Activated CD4-positive, alpha-beta T cell treated with anti-CD3 and anti-CD28 coated beads, Interleukin-2, Interleukin-6, amounts not matched to agents 100 ng/mL and 50 ng/mL, durations not matched to agents 16 hours and 8 hours (primary cell): ENCODE measurements at places on chromosomes 4 and X.

GRCh38 chr4:48645225-48645794 is 134.8 kb downstream of the FRYL start:
- DNase-seq: no peak

DNA sequence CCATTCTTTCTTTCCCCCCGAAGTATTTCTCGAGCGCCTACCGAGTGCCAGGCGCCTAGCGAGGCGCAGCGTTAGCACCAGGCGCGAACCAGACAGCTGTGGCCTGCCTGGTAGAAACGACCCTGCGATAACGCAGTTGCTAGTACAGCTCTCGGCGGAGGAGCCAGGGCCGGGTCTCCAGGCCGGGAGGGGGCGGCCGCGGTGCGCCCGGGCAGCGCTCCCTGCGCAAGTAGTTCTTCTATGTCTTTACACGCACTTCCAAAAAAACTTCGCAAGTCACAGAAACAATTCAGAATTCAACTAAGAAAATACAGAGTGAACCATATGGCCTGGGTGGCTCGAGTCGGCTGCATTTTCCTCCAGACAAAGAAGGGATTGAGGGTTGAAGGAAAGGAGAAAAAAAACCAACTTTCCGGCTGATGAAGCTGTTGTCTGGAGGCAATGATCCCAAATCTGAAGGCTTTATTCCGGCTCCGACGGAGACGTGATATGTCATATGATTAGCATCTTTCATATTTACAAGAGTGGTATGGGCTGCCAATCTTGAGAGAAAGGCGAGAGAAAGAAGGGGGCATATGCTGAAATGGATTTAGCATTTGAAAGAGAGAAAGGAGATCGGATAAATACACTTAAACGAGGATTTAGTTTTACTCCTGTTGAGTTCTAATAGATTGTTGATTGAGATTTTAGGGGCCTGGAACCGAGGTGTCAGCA is 7.2 kb upstream of the NEUROG2 start:
- DNase-seq: peak; percentile 62

DNA sequence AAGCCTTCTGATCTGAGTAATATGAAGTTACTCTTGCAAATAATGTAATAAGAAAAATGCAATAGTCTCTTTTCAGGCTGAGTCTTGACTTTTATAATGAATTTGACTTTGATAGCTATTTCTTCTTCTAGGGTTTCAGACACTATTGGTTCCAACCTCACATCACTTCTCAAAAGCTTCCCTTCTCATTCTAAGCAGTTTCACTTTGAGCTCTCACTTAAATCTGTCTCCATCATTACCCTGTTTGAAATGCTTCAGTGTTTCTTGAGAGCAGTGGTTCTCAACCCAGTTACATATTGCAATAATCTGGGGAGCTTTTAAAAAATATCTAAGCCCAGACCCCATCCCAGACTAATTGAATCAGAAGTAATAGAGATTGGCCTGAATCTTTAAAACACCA is 40.5 kb upstream of the BMP2K start:
- DNase-seq: no peak

DNA sequence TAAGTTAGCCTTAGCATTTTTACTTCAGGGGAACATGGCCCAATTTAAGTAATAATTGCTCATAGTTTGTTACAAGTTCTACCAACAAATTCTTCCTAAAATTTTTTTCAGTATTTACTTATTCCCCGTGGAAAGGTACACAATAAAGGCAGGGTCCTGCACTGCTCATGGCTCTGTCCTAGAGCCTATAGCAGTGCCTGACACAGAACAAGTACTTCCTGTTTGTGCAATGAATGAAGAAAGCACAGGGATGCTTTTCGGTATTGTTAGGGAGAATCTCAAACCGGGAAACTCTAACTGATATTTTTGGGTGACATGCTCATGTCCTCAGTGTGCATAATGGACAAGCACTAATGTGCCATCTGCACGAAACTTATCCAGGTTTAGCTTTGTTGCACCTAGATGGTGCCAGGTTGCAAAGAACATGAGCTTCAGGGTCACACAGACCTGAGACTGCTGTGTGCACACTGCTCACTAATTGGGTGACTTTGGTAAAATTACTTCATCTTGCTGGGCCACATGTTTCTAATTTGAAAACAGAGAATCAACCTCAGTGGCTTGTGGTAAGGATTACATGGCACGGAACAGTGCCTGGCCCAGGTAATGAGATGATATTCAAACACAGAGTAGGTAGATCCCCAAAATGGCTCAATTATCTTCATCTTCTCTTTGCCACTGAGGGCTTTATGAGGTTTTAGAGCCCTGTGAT is 175.8 kb upstream of the NPY2R start:
- DNase-seq: no peak

GRCh38 chr4:40648742-40649281 is 19.1 kb upstream of the RBM47 start:
- DNase-seq: no peak

GRCh38 chr4:104752337-104752736 is 257.6 kb upstream of the CXXC4 start:
- DNase-seq: no peak

DNA sequence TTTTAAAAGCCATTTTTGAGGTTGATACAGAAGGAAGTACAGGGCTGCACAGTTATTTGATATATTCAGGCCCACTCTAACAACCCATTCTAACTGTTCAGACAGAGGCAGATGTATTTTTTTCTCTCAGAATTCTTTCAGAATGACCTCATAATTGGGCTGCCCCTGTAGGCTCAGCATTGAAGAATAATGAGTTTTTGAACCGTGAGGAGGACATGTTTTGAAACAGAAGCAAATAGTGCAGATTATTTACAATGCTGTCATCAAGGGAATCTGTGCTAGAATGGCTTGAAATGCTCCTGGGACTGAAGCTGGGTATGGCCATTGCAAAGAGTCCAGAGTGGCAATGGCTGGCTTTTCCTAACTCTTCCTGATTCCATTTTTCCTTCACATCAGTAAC is 158.1 kb downstream of the SOX3 start:
- DNase-seq: no peak
